Kidney epithelial cell (primary cell): ENCODE measurements at places on chromosomes 1 and 21. TPM values are rescaled to one million over a fixed set of nuclear protein-coding genes. Genes with fewer than 3 reads are reported as not detected.

GRCh38 chr1:151864411-151864810 lies 10.9 kb upstream of the THEM5 start:
- DNase-seq, result no peak

DNA sequence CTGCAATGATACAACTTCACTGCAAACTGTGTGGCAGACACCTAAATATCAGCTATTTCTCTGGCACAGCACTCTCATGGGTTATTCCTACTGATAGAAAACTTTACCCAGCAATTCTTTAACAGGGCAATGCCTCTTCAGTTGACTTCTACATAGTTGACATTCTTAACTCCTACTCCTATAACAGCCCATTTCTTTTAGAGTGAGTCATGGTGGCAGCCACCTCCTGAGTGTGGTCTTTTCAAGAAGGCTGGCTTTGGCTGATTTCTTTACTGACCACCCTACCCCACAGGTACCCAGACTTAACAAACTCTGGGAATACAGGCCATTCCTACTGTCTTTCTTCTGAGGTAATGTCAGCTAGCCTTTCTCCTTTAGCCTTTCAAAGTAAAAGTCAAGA lies 805.8 kb upstream of the ADGRL2 start:
- no peak for DNase-seq

DNA sequence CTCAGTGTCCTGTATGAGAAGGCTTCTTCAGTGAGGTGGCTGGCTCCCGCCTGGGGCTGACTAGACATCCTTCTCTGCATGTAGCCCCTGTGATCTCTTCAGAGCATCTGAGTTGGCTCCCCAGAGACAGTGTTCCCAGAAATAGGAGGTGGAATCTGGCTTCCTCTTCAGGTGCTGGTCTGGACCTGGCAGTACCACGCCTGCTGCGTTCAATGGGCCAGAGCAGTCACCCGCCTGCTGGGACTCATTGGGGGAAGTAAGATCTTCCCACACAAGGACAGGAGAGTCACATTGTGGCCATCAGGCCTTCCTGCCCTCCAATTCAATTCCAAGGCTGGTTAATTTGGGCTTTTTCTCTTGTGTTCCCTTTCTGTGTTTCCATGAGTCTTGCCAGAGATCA lies 51.0 kb downstream of the ADARB1 start:
- DNase-seq, result no peak

CD5L gene
- total RNA-seq, result not detected in 2 replicates

INAVA gene
- 185 and 292 TPM in 2 replicates for total RNA-seq

- no peak for DNase-seq
Observed at GRCh38 chr1:118461154-118461553, 276.1 kb upstream of the SPAG17 start.

GRCh38 chr1:210754878-210755665 lies 378.9 kb downstream of the KCNH1 start:
- DNase-seq, result no peak

- DNase-seq, result no peak
Observed at GRCh38 chr1:174160603-174161002, 1.3 kb downstream of the RABGAP1L start.

PTPRU gene
- total RNA-seq, result 55.4 and 80.4 TPM in 2 replicates

GRCh38 chr1:26593385-26593784 lies 63.8 kb downstream of the RPS6KA1 start:
- DNase-seq, result no peak

GRCh38 chr21:29637134-29637533 lies 302.7 kb downstream of the GRIK1 start:
- DNase-seq, result no peak

DNA sequence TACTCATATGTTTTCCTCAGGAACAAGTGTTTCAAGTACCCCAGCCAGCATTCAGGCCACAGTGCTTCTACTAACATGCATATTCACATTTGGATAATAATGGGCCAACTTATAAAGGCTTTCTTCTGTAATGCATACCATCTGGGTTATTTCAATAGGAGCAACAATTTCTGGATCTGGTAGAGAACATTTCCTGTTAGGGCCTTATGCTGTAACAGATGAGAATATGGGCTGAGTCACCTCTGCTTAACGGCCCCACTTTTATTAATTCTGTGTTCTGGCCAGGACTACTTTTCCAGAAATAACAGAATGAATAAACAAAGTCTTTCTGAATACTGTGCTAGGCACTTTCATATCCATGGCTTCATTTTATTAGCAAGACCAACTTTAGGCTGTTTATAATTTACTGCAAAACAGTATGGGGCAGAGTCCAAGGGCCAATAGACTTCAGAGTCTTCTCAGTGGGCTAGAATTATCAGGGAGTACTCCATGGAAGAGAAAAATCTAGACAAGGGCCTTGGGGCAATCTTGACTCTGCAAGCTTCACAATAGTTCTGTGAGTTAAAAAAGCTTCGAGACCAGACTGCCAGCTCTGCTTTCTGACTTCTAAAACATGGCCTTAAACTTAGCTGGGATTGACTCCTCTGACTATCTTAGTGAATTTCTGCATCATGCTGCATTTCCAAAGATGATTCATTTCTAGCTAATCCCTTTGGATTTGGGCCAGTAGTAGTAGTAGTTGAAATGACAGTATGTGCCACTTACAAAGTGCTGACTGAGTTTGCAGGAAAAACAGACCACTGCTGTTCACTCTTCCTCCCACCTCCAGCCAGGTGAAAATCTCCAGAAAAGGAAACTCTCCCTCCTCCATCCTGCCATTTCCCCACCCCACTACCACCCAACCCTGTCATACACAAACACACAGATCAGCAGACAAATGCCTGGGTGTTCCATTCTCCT lies 8.2 kb upstream of the SSX2IP start:
- peak; percentile 31 for DNase-seq

DNA sequence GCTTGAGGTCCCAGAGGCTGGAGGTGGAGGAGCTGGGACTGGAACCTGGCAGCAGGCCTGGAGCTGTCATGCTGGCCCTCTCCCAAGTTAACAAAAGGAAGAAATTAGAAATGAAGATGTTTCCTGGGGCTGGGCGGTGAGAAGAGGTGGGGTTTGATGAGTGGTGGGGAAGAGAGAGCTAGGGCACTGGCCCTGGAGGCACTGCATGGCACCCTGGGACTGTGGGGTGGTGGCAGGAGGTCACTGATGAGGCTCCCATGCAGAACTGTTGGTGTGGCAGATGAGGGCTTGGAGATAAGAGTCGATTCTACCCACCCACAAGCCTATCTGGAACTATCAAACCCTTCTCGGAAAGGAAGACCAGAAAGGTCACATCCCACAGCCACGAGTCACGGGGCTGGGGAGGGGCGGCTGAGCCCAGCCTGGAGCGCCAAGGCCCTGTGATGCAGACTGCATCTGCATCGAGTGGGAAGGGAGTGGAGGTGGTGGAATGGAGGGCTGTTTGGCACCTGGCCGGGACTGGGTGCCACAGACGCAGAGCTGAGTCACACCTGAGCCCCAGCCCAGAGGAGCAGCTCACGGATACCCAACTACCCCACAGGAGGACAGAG lies 29.4 kb downstream of the MRPL37 start:
- peak; percentile 38 for DNase-seq

DNA sequence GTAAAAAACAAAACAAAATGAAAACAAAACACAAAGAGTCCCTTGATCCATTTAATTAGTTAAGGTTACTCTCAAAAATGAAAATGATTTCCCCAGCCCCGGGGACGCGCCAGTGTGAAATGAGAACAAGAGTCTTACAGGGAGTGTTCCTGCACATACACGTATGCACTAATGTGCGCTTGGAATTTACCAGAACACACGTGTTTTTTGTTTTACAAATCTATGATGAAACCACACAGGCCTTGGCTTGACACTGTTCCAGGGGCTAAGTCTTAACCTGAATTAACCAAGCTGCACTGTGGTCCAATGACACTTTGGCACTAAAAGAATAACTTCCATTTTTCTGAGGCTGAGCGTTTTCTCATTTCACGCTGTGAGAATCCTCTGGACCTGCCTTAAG lies 63.7 kb downstream of the SLC45A1 start:
- no peak for DNase-seq

PKLR gene
- total RNA-seq, result not detected in 2 replicates

- DNase-seq, result no peak
Observed at GRCh38 chr1:154495496-154496273, 6.3 kb upstream of the TDRD10 start.

DNA sequence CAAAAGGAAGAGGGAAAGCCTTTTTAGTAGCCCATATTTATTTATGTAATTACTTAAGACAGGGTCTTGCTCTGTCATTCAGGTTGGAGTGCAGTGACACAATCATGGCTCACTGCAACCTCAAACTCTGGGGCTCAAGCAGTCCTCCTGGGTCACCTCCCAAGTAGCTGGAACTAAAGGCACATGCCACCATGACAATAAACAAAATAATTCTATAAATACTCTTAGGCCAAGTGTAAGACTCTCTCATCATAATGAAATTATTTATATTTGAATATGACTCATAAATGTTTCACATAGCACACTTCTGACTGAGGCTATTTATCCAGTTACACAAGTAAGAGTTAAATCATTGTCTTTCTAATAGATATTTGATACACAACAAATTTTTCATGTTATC lies 314.7 kb downstream of the AMY1C start:
- DNase-seq, result no peak

DNA sequence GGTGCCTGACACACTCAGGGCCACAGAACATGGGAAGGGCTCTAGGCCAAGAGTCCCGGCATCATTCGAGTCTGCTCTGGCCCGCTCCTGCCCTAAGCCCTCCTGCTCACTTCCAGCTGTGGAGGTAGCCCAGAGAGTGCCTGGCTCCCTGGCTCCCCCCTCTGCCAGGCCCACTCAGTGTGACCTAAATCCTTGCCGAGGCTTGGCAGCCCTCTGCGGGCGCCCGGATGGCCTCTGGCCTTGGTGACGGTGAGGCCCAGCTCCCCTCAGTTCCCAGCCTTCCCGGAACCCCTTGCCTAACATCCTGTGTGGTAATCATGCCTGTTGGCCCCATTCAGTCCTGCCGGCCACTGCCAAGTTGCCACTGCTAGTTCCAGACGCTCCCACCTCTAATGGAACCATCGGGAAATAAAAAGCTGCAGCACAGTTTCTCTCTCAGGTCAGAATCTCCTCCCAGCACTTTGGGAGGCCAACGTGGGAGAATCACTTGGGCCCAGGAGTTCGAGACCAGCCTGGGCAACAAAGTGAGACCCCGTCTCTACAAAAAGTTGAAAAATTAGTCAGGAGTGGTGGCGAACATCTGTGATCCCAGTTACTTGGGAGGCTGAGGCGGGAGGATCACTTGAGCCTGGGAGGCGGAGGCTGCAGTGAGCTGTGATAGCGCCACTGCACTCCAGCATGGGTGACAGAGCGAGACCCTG lies 1.2 kb upstream of the H6PD start:
- DNase-seq, result no peak
